ENCODE measurements at places on chromosomes 2 and 18. TPM values are rescaled to one million over a fixed set of nuclear protein-coding genes. Genes with fewer than 3 reads are reported as not detected.

- H3K4me1 ChIP-seq: no peaks in the 10 kb centered on the region
- no peak overlapping the region for H3K27ac ChIP-seq
- no peak for DNase-seq
- H3K27me3 ChIP-seq: no peaks in the 10 kb centered on the region
- H3K36me3 ChIP-seq: no peaks in the 10 kb centered on the region
Observed at GRCh38 chr2:26903676-26904075, 55.7 kb downstream of the DPYSL5 start.

PIEZO2 gene
- total RNA-seq: 13.0 TPM

LAMA3 gene
- 2.2 TPM for total RNA-seq

IGFBP5 gene
- total RNA-seq: 114 TPM

CXCR4 gene
- total RNA-seq: 323 TPM

GRCh38 chr2:227655454-227655853 lies 11.2 kb upstream of the SCYGR5 start:
- no peaks in the 10 kb centered on the region for H3K27me3 ChIP-seq
- peaks cover 6% of the 10 kb centered on the region for H3K4me1 ChIP-seq
- no peaks in the 10 kb centered on the region for H3K36me3 ChIP-seq
- H3K27ac ChIP-seq: no peak overlapping the region
- no peak overlapping the region for H3K4me3 ChIP-seq
- no peak for DNase-seq

DNA sequence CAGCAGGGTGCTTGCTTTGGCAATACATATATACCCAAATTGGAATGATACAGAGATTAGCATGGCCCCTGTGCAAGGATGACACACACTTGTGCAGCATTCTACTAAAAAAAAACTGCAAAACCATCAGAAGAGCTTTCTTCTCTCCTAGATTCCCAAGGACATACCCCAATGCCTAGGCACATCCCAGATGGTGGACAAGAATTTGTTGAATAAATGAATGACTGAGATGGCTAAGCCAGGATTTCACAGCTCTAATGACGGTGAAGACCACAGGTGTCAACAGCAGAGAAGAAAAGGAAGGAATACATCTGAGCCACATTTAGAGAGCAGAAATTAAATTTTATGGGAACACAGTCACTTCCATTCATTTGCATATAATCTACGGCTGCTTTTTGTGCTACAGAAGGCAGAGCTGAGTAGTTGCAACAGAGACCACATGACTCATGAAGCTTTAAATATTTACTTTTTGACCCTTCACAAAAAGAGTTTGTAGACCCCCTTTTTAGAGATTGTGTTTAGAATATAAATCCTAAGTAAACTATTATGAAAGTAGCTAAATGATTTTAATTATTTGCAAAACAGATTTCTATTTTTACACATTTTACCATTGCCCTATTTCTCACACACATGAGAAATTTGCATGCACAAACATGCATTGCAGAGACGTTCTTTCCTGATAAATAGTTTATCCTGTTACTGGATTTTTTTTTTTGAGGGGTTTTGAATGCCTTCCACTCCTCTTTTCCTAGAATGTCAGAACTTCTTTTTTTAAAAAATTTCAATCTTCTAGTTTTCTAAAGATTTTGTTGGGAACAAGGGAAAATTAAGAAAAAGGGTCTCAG lies 119.0 kb downstream of the PMAIP1 start:
- no peak overlapping the region for H3K4me3 ChIP-seq
- H3K27ac ChIP-seq: no peak overlapping the region
- no peaks in the 10 kb centered on the region for H3K4me1 ChIP-seq
- DNase-seq: no peak

DNA sequence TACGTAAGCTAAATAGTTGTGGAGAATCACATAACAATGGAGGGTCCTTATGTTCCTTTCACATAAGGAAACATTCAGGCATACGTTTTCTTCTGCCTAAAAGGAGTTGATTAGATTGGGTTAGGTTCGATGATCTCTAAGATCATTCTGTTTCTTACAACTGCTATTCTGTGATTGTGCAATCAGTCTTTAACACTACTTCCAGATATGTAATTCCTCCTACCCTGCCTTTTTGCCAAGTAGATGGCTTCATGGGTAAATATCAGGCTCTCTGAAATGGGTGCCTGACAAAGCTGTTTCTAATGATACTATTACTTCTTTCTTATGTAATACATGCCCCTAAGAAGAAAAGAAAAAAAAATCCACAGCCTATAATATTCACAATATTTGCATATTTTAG lies 321.5 kb downstream of the XIRP2 start:
- no peak overlapping the region for H3K4me3 ChIP-seq
- DNase-seq: no peak
- H3K4me1 ChIP-seq: no peaks in the 10 kb centered on the region
- no peaks in the 10 kb centered on the region for H3K36me3 ChIP-seq
- H3K27me3 ChIP-seq: no peaks in the 10 kb centered on the region

IL36G gene
- total RNA-seq: not detected

CXCR2 gene
- 24.4 TPM for total RNA-seq

SP5 gene
- total RNA-seq: not detected

NEMP2 gene
- 14.6 TPM for total RNA-seq
